Fibroblast of skin of right biceps (primary cell): ENCODE measurements at places on chromosomes 12 and 14.
A peak's percentile ranks its signal among the peaks of the same experiment; 100 is the strongest.

GRCh38 chr12:3523728-3524127 is 32.7 kb downstream of the PRMT8 start:
- no peak for DNase-seq

GRCh38 chr14:77707355-77707723 is 484 bp downstream of the ALKBH1 start:
- peak; percentile 56 for DNase-seq

GRCh38 chr14:105383083-105383730 is 15.1 kb upstream of the TEX22 start:
- no peak for DNase-seq

DNA sequence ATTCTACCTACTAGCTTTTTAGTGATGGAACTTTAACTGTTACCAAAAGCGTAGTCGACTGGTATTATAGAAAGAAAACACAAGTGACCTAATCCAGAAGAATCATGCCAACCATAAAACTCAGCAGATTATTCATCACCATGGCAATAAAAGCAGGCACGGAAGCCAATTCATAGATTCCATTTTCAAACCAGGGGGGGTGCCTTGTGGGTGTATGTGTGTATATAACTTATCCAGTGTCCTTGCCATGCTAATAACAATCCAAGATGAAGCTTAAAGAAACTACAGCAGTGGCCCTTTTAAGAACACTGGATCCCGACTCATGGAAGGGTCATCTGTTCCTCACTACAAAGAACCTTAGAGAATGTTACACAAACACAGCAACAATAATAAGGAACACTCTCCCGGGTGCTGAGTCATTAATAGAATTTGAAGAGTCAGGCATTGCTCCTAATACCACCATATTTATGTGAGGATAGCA is 61.0 kb downstream of the EPS8 start:
- peak; percentile 81 for DNase-seq

- no peak for DNase-seq
Observed at GRCh38 chr14:76769636-76770292, 8.5 kb downstream of the VASH1 start.

DNA sequence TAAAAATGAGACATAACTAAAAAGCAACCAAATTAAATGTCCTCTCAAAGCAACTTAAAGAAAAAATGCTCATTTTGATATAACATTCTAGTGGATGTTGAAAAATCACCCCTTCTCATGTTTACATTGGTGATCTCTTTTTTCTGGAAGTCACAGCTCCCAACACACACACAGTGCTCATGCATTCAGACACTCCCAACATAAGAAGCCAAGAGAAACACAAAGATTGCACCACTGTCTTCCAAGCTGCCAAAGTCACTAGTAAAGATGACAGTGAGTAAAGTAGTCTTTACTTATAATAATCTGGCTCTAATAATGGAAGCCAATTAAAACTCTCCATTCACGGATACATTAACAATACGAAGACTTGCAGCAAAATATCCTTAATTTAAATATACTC is 218.4 kb downstream of the NTF3 start:
- DNase-seq = peak; percentile 24

GRCh38 chr12:89135976-89136634 is 216.2 kb downstream of the DUSP6 start:
- DNase-seq = peak; percentile 50

- DNase-seq = no peak
Observed at GRCh38 chr12:103882861-103883596, 42.0 kb upstream of the NT5DC3 start.

DNA sequence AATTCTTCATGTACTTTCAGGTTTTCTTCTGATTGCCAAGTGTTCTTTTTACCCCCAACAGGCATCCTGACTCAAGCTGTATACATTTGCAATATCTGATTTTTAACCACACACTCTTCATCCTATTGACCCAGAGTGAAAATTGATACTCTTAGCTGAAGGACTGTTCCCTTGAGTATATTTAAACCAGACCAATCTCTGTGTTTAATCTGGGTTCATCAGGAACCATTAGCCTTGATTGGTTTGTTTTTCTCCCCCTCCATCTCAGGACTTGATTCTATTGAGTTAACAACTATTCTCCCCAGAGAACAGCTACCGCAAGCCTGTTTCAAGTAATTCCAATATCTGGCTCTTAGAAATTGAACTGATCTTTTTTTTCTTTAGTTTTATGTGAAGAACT is 222.3 kb upstream of the NOVA1 start:
- DNase-seq = peak; percentile 59

DNA sequence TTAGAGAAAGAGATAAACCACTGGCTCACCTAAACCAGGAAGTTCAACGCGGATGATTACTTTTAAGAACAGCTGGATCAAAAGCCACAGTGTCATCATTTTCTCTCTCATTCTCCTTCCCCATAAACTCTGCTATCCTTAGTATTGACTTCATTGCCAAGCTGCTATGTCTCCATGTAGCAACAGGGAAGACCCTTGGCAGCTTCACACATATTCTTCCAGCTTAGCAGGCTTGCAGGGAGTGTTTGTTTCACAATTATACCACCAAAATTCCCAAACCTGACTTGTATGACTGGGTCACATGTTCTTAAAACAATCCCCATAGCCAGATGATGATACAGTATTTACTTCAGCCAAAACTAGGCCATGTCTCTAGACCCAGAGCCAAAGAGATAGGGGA is 235.5 kb downstream of the PAWR start:
- peak; percentile 2 for DNase-seq

DNA sequence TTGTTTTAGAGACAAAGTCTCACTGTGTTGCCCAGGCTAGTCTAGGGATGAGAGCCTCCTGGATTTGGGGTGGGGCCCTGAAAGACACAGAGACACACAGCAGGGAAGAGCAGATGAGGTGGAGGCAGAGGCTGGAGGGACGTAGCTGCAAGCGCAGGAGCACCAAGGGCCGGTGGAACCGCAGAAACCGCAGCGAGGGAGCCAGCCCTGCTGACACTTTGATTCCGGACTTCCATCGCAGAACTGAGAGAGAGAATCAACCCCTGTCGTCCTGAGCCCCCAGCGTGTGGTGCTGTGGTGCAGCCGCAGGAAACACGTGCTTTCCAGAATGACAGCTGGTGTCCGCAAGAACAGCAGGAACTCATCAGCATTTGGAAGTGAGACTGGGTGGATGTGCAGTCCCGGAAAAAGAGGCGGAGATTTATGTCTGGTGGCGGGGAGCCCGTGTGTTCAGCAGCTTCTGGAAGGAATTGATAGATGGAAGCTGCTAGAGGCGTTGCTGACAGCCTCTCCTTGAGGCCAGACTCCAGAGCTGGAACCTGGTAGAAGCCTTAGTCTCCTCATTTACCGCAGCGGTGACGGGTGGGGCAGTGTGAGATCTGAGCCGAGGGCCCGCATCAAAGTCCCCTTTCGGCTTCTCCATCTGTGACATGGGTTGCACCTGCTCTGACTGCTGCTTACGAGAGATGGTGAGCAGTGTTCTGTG is 21.9 kb upstream of the KLC1 start:
- DNase-seq = peak; percentile 92

- peak; percentile 31 for DNase-seq
Observed at GRCh38 chr12:109291521-109292341, 17.4 kb downstream of the FOXN4 start.

DNA sequence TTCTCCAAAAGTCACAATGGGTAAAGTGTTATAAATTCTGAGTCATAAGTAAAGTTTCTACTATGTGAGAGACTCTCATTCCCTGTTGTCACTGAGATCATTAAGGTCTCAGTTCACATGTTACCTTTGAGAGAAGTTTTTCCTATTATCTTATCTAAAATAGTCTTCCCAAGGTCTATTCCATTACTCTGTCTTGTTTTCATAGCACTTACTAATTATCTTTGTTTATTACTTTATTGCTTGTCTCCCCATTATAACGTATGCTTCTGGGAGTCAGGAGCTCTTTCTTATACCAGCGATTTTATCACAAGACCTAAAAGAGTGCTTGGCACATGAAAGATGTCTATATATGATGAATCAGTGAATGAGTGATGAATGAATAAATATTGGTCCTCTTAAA is 1001.9 kb downstream of the DIO2 start:
- DNase-seq = no peak

GRCh38 chr12:82660541-82661325 is 26.0 kb upstream of the TMTC2 start:
- DNase-seq = no peak

DNA sequence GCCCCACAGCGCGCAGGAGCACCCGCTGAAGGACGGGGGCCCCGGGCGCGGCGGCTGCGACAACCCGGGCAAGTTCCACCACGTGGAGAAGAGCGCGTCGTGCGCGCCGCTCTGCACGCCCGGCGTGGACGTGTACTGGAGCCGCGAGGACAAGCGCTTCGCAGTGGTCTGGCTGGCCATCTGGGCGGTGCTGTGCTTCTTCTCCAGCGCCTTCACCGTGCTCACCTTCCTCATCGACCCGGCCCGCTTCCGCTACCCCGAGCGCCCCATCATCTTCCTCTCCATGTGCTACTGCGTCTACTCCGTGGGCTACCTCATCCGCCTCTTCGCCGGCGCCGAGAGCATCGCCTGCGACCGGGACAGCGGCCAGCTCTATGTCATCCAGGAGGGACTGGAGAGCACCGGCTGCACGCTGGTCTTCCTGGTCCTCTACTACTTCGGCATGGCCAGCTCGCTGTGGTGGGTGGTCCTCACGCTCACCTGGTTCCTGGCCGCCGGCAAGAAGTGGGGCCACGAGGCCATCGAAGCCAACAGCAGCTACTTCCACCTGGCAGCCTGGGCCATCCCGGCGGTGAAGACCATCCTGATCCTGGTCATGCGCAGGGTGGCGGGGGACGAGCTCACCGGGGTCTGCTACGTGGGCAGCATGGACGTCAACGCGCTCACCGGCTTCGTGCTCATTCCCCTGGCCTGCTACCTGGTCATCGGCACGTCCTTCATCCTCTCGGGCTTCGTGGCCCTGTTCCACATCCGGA is 1.4 kb downstream of the FZD10 start:
- DNase-seq = no peak

DNA sequence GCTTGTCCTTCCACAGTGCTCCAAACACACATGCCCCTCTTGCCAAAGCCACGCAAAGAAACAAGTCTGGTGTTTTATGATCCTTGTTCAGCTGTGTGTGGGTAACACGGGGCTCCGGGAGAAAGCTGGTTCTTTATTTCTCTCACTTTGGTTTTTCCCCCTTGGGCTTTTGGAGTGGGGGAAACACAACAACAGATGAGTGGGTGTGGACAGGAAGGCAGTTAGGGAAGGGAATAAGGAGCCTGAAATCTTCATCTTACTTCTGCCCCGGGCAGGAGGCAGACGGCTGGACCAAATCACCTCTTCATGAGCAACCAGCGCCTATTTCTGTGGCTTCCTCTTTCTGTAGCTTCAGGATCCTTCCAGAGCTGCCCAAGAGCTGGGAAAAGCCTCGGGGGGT is 218.5 kb downstream of the PHETA1 start:
- no peak for DNase-seq

- DNase-seq = no peak
Observed at GRCh38 chr12:4134448-4135263, 138.9 kb upstream of the CCND2 start.

DNA sequence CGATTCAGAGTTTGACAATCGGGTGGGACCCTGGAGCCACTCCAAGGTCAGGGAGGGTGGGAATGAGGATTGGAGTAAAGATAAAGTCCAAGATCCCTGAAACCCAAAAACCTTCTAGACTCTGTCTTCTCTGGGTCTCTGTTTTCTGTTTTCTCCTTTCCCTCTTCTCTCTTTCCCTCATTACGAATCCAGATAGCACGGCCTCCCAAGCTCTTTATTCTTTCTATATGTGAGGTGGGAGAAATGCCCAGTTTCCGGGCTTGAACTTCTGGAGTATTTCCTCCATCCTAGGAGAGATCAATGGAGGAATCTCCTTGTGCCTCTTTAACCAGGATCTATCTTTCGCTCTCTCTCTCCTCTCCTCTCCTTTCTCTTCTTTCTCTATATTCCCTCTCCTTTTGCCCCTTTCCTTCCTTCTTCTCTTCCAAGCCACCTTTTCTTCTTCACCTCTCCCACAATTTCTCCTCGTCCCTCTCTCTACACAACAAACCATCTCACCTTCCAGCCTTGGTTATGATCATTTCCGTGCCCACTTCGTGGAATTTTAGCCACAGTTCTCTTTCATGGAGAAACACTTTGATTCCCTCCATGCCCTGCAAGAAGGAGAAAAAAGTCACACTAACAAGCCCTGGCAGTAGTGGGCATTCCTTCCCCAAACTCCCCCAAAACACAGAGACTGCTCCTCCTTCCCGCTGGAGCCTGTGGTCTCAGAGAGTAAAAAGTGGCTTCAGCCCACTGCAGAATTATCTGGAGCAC is 4.4 kb downstream of the TBX5 start:
- DNase-seq = peak; percentile 57

DNA sequence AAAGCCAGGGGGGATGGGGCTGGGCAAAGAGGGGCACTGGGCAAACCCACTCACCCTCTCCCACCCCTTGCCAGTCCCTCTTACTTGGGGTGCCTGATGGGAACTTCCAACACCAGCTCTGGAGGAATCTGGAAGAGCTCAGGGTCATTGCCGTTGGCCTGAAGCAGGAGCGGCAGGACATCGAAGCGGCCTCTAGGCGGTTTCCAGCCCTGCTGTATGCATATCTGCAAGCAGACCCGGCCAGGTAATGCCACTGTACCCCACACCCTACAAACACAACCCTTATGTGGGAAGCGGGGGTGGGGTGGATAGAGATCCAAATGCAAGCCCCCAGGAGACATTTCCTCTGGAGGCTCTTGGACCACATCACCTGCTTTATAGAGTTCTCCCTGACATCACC is 83.6 kb downstream of the NOS1 start:
- DNase-seq = no peak

GRCh38 chr14:91889477-91890211 is 22.3 kb upstream of the TC2N start:
- DNase-seq = no peak

- DNase-seq = no peak
Observed at GRCh38 chr12:124573839-124574786, 6.7 kb upstream of the NCOR2 start.

DNA sequence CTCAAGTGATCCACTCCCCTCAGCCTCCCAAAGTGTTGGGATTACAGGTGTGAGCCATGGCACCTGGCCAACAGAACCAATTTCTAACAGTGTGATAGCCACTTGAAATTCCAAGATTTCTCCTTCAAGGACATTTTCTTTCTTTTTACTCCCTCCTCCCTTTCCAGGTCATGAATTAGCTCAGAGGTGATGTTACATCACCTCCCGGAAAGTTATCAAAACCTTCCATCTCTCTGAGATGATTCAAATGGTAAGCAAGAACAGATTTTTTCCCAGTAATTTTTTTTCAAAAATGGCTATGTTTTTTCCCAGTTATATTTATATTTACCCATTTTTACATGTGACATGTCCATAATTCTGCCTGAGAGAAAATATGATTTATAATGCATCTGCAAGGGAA is 15.6 kb upstream of the SMAGP start:
- DNase-seq = no peak
